ENCODE measurements at places on chromosomes 3 and 15.

DNA sequence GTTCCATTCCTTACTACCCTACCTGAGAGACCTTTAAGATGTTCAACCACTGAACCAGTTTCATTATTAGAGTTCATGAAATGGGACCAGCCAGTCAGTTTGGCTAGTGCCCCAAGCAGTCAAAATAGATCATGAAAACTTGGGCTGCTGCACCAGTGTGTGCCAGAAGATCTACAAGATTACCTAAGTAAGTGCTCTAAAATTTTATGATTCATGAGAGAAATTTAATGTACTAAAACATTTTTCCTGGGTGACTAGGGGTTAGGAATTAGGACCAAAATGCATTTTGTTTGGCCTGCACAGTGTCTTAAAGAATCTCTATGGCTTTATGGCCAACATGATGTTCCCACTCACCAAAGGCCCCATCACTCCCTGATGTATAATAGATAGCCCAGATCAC is 214.7 kb downstream of the ATP8B4 start:
- no peak for DNase-seq

DNA sequence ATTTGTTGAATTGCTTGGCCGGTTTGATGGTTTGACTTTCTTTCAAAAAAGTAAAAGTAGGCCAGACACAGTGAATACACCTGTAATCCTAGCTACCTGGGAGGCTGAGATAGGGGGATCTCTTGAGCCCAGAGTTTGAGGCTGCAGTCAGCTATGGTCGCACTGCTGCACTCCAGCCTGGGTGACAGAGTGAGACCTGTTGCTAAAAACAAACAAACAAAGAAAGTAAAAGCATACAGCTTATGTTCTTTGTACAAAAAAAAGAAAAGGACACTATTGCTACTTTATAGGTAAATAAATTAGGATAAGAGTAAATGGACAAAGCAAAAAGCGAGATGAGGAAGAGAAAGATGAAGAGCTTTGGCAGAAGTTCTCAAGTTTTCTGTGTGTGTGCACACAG is 13.9 kb upstream of the FEZF2 start:
- DNase-seq: no peak

DNA sequence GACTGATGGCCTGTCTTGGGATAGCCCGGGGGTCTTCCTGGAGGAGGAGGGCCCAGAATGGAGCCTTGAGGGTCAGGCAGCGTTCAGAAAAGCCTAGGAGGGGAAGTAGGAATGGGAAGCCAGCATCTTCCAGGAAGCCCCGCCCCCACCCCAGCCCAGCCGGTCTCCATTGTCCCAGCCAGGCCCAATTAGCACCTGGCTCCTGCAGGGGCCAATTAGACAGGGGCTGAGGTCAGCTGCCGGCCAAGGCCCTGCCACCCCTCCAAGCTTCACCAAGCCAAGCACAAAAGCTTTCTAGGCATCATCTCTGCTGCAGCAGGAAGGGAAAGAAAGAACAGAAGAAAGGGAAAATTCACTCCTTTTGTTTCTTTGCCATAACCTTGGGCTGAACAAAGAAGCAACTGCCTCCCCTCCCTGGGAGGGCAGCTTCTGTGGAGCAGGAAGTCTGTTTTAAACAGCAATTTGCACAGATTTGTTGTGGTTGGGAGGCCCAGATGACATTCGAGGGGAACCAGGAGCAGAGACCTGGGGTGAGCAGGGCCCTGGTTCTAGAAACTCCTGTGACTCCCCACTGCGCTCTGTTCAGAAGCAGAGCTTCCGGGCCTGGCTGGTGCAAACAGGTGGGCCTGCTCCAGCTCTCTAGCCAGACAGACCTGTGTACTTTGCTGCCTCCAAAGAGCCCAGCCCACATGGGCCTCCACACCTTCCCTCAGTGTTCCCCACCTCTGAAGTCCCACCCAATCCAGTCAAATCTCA is 47.7 kb downstream of the CYP11A1 start:
- DNase-seq: peak; percentile 67

DNA sequence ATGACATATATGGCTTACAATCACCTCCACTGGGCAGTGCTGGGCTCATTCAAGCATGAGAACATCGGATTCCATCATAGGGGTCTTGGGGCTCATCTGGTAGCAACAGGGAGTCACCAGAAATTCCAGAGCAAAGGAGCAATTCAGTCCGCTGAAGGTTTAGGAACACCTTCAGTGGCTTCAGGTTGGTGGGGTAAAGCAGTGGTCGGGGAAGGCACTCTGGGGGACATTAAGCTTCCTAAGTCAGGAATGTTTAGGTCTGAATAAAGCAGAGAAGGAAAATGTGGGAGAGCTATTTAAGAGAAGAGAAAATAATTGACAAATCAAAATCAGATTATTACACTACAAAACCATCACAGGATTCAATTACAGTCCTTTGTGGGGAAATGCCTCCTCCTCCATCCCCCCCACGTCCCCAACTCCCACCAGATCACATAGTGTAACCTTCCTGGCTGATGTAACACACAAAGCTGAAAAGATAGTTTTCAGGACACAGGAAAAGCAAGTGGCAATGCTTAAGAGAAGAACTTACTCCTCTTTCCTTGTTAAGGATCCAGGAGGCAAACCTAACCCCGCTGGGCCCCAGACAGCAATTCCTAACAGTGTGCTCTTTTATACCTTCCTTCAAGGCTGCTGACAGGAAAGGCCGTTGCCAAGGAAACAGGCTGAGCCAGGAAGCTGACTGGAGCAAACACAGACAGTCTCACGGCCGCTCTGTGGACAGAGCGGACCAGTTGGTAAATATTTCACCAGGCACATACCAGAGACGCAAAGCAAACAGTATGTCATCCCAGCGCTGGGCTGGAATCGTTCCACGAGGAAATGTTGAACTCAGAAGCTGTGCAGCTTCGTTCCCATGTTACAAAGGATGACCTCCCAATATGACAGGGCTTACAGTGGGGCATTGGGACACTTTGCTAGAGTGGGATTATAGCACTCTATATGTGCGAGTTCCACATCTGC is 57.5 kb upstream of the LMCD1 start:
- DNase-seq: peak; percentile 69

DNA sequence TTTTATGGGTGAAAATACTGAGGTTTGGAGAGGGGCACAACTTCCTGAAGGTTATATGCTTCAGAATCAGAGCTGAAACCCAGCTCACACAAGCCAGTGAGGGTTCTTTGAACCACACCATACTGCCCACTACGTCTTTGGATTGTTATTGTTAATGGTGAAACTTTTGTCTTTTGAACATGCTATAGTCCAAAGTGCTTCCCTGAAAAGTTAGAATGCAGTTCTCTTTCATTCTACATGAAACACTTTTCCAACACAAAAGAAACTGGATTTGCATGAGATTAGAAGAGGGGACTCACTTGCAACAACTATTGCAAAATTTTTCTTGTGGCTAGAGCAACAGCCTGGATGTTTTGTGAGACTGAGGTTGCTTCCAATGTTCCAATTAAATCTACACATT is 473.6 kb downstream of the SOX2 start:
- DNase-seq: no peak

GRCh38 chr3:40339871-40340270 is 30.4 kb downstream of the EIF1B start:
- no peak for DNase-seq

DNA sequence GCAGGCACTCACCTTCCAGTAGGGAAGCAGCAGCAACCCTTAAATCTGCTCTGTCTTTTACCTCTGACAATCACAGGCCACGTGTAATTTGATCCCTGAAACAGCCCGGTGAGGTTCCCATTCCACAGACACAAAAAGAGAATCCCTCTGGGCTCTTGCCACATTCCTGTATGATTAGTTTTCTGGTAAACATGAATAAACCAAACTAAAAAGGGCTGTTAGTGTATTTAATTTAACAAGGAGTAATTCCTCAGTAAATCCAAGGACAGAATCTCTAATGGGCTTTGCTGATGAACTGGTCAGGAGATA is 186.9 kb downstream of the FAM43A start:
- no peak for DNase-seq

GRCh38 chr15:73927003-73927475 is 777 bp downstream of the LOXL1 start:
- peak; percentile 33 for DNase-seq
